ENCODE measurements at places on chromosomes 6 and 20. TPM values are rescaled to one million over a fixed set of nuclear protein-coding genes. Genes with fewer than 3 reads are reported as not detected.

The KIAA0408 gene
- total RNA-seq: 7.5 TPM

The TBX18 gene
- not detected for total RNA-seq

The OOEP gene
- 0.87 TPM for total RNA-seq

The CLIC5 gene
- total RNA-seq: 0.22 TPM

The PDE10A gene
- total RNA-seq: 3.1 TPM

The IRF4 gene
- total RNA-seq: 2.2 TPM

The CRYBG1 gene
- total RNA-seq: 9.1 TPM

The CYP39A1 gene
- 1.3 TPM for total RNA-seq

The TRIM15 gene
- 0.35 TPM for total RNA-seq

The ANKRD6 gene
- total RNA-seq: 12.6 TPM

The GNAS-AS1 gene
- 13.4 TPM for total RNA-seq

The RIPPLY2 gene
- 2.1 TPM for total RNA-seq

The FGD2 gene
- total RNA-seq: 0.44 TPM

The ARG1 gene
- 0.53 TPM for total RNA-seq

The MMP24 gene
- 7.2 TPM for total RNA-seq

The TMC2 gene
- total RNA-seq: not detected

The CAGE1 gene
- total RNA-seq: 0.11 TPM

The PRL gene
- not detected for total RNA-seq

The IL20RA gene
- total RNA-seq: 1.3 TPM

The SLC17A9 gene
- 41.7 TPM for total RNA-seq

The GRM4 gene
- total RNA-seq: 34.5 TPM

The RFX6 gene
- 0.11 TPM for total RNA-seq

The BTN1A1 gene
- total RNA-seq: 0.14 TPM

The MOCS1 gene
- total RNA-seq: 18.5 TPM

The HLA-DQA2 gene
- total RNA-seq: not detected

The SLC26A8 gene
- 0.80 TPM for total RNA-seq

The SCGN gene
- not detected for total RNA-seq

The ULBP3 gene
- 5.6 TPM for total RNA-seq

The DUSP15 gene
- total RNA-seq: 2.0 TPM

The PCSK2 gene
- 0.74 TPM for total RNA-seq
